ENCODE measurements at places on chromosomes 16 and 17.
A peak's percentile ranks its signal among the peaks of the same experiment; 100 is the strongest.

DNA sequence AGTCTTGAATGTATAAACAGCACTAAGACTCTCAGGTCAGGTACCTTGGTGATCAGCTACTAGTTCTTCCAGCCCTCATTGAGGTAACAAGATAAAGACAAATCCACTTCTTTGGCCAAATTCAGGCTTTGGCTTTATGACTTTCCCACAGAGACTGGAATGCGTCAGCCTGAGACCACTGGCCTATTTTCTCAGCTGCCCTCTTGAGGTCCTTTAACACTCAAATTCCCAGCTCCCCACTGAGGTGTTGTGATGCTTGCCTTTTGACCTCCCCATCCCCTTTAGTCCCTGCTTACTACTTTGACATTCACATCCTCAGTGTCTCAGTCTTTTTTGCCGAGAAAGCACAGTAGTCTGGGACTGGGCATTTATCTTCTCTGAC is 10.6 kb downstream of the TNFAIP1 start:
- no peak for DNase-seq

DNA sequence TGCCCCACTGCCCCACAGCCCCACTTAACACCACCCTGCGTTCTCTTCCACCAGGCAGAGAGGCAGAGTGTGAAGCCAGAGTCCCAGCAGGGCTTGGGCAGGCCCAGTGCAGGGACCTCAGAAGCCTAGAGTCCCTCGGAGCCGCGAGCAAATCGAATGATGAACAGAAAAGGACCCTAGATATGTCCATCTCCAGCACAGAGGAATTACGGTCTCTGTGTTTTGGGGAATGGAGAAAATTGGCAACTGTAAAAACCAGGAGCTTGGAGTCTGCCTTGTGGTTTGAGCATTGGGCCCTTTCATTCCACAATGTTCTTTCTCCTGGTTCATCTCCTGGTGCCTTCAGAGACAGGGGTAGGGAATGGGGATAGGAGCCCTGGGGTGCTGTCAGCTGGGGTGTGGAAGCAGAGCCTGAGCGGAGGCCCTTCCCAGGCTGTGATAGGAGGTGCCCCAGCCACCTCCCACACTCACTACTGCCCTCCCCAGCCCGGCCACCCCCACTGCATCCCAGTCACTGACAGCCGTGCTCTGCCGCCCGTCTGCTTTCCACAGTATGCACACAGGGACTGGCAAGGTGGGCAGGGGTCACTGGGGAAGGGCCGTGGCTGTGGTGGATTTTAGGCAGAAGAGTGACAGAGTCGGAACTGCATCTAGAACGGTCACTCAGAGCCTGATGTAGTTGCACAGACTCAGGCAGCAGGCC is 26.7 kb downstream of the TBX4 start:
- DNase-seq = no peak

DNA sequence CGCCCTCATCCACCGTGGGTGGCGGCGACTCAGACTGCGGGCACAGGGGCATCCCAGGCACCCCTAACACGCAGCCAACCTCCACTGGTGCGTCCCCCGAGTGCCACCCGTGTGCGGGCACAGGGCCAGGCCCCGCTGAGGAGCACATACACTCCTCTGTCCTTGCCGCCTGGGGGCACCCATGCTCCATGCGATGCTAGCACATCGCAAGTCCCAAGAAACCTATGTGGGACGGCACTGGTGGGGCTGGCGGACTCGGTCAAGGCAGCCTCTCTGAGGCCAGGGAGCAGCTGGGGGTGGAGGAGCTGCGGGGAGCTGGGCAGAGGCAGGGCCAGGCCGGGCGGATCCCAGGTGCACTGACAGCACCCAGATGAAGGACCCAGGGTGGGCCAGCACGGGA is 4.0 kb downstream of the ZNF598 start:
- no peak for DNase-seq

DNA sequence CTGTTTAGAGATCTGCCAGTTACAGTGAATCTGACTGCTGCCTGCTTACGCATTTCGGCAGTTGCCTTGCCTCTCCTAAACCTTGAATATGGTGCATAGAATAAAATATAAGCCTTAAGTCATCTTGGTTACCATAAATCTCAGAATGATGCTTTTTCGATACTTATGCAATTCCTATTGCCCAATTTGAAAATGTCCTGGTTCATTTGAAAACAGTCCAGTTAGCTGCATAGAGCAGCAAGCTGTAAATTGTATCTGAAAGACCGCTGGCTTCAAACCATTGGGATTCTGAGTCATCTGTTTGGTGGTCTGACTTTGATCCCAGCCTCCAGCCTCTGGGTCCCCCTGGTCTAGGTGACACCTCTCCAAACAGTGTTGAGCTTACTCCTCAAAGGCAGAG is 2.7 kb upstream of the PRKCA start:
- DNase-seq = no peak

- no peak for DNase-seq
These were observed 4.7 kb downstream of the DOC2A start for GRCh38 chr16:30006095-30006473.

- no peak for DNase-seq
These were observed 154.0 kb upstream of the HSBP1 start for GRCh38 chr16:83653785-83654184.

DNA sequence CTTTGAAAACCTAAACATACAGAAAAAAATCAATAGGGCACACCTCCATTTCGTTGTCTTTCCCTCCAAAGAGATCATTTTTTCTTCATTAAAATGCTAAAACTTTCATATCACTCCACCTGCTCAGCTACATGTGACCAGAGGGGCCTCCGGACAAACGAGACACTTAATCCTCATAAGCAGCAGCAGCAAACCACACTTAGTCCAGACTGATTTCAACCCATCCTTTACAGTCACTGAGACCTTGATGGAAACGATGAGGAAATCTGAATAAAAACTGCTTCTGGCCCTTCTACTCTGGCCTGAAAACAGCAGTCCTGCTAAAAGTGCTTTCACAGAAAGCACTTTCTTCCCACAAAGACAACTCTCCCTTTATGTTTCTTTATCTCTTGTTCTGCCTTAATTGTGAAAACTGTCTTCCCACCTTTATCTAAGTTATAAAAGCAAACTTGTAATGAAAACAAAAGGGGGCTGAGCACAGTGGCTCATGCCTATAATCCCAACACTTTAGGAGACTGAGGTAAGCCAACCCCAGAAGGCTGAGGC is 4.6 kb downstream of the ANKRD11 start:
- DNase-seq = no peak

DNA sequence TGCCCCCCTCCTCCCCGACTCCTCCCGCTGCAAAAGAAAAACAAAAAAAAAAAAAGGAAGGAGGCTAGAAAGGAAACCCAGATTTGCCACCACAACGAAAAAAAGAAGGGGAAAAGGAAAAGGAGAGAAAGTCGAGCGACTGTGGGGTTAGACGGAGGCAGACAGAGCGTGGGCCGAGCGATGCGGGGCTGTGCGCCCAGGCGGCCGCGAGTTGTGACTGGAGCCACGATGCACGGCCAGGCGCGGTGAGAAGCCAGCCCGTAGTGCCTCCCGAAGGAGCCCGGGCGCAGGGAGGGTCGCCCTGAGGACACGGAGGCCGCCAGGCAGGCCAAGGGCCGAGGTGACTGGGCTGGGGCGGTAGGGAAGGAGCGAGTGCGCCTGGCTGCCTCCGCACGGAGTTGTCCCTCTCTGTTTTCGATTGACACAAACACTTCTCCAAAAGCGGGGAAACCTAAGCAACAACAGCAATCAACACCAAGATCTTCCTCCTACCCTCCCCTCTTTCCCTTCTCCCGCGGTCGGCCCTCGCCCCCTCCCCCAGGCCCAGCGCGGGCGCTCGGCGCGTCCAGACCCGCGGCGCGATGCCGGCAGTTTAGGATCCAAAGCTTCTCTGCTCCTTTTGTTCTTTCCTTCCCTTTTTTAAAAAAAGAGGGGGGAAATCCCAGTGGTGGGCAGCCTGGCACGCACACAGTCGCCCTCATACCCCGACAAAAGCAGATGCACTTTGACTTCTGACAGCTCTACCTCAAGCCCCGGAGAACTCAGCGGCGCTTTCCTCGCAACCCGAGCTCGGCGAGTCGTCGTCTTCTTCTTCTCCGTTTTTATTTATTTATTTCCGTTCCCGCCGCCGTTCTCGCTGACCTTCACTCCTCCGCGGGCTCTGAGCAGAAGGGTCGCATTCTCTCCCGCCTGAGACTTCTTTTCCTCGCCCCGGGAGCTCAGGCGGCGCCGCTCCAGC is at the start of gene LHX1:
Gene LHX1 (plus strand): TSS at position 475 of the 958 bp plus-strand sequence. CDS start 723 bp downstream, outside the sequence.
- DNase-seq = no peak

DNA sequence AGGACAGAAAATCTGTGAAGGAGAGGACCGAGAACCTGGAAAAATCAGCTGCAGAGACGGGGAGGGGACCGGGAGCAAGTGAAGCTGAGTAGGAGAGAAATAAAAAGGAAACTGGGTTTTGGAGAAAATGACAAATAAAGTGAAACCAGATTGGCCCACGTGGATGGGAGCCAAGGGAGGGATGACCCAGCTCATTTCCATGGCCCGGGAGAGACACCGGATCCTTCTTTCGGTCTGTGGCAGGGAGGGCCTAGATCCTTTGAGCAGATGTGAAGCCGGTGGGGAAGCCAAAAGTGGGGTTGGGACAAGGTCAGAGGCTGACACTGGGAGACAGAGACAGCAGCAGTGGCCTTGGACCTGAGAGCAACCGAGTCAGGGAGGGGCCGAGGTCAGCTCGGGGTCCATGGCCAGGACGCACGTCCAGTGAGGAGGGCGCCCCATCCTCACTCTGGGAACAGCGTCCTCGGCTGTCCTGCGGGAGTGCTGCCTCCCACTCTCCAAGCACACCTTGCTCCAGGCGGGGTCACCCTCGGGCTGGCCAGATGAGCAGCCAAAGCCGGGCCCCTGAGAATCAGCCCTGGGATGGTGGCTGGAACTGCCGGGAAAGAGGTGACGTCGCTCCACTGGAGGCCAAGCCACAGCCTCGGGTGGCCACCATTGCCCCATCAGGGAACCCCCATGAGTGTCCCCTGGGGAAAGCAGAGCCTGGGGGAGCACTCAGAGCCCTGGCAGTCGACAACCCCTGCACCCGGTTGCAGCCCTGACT is 50.8 kb upstream of the CDR2 start:
- DNase-seq = no peak

DNA sequence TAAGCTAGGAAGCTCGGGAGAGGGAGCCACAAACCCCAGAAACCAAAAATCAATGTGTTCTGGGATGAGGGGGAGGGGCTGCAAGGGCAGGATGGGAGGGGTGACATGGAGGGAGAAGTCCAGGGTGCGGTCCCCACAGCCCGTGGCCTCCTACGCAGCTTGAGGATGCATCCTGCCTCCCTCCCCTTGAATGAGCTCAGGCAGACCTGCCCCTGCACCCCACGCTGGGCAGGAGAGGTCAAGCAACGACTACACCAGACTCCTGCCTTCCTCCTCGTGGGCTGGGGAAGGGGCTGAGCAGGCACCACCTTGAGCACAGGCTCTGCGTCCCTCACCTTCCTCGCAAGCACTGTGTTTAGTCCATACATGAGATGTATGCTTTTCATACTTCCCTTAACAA is 3.9 kb downstream of the ANKRD13B start:
- DNase-seq = no peak

GRCh38 chr17:18960803-18961511 is 9.0 kb downstream of the SLC5A10 start:
- peak; percentile 94 for DNase-seq

- DNase-seq = no peak
These were observed 51.4 kb downstream of the SOCS1 start for GRCh38 chr16:11204513-11205047.

DNA sequence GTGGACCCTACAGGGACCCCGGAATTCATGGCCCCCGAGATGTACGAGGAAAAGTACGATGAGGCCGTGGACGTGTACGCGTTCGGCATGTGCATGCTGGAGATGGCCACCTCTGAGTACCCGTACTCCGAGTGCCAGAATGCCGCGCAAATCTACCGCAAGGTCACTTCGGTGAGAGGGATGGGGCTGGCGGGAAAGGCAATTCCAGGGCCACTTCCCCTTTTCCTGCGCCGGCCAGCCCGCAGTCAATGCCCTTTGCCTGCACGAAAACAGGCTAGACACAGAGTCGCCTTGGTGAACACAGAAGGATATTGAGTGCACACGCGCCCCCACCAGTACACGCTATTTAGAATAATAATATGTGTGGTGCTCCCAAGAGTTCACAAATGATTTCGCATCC is 4.0 kb downstream of the WNK4 start:
- no peak for DNase-seq

GRCh38 chr17:17387498-17388362 is 84.6 kb downstream of the NT5M start:
- DNase-seq = no peak

DNA sequence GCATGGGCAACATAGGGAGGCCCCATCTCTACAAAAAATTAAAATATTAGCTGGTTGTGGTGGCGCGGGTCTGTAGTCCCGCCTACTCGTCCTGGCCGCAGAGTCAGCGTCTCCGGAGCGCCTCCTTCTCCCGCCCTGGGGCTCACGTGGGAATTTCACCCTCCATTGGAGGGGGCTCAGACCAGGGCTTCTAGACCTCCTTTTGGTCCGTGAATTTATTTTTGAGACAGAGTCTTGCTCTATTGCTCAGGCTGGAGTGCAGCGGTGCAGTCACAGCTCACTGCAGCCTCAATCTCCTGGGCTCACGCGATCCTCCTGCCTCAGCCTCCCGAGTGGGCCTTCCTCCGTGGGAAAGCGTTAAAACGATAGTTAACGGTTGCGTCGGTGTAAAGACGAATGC is 394 bp upstream of the NME4 start:
- DNase-seq = peak; percentile 66

GRCh38 chr16:86090461-86091170 is 191.7 kb downstream of the IRF8 start:
- DNase-seq = no peak

- DNase-seq = no peak
These were observed 236.6 kb downstream of the MRTFB start for GRCh38 chr16:14307527-14308367.

- no peak for DNase-seq
These were observed 26.7 kb upstream of the ITGB4 start for GRCh38 chr17:75694536-75694935.

DNA sequence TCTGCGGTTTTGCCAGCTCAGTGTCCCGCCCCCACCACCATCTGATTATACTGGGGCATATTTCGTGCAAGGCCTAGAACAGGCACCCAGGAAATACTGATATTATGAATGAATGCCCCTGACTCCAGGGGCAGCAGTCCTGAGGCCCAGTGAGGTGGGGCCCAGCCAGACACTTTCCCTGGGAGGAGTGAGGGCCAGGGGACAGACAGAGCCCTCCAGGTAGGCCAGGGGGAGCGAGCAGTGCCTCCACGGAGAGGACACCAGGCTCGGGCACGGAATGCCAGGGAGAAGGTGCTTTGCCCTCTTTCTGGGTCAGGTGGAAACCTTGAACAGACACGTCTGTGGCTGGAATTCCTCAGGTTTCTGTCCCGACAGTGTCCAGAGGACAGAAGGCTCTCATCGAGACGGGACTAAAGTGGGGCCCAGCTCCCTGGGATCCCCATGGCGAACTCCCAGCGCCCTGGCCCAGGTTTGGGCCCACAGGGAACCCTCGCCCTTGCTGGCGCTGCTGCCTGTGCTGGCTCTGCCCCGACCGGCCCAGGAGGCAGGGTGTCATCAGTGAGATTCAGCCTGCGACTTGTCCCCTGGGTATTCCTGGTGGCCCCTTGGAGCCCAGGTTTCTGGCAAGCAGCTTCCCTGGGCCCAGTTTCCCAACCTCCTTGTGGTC is 4.3 kb downstream of the KATNB1 start:
- no peak for DNase-seq

GRCh38 chr16:74999609-75000480 is 1.0 kb downstream of the ZNRF1 start:
- peak; percentile 33 for DNase-seq

- DNase-seq = no peak
These were observed 16.6 kb downstream of the PMM2 start for GRCh38 chr16:8814095-8814806.

- peak; percentile 81 for DNase-seq
These were observed at the start of gene DHX40 for GRCh38 chr17:59565171-59565958. Gene DHX40 (plus strand): TSS chr17:59565610. CDS start chr17:59565672, 62 bp downstream.

- DNase-seq = no peak
These were observed 33.0 kb downstream of the C16orf54 start for GRCh38 chr16:29712809-29713208.

Measured in GM19239 (cell line).